ENCODE measurements at places on chromosomes 2 and 18. TPM values are rescaled to one million over a fixed set of nuclear protein-coding genes. Genes with fewer than 3 reads are reported as not detected.

- no peak overlapping the region for H3K27ac ChIP-seq
- H3K4me1 ChIP-seq: no peaks in the 10 kb centered on the region
- no peaks in the 10 kb centered on the region for H3K36me3 ChIP-seq
- H3K27me3 ChIP-seq: no peaks in the 10 kb centered on the region
- H3K4me3 ChIP-seq: no peak overlapping the region
Observed at GRCh38 chr2:177295484-177295883, 31.0 kb upstream of the NFE2L2 start.

DNA sequence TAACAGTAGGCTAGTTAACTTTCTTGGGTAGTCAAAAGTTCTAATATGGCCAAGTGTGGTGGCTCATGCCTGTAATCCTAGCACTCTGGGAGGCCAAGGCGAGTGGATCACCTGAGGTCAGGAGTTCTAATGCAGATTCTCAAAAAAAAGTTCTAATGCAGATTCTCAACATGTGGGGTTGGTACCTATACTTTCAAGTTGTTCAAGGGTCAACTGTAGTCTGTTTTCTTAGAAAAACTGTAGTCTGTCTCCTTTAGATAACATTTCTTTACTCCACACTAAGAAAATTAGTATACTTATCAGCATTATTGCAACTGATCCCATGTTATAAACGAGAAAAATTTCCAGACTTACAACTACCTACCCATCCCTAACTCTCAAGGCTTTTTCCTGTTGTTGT lies 16.6 kb downstream of the INO80D start:
- H3K36me3 ChIP-seq: no peaks in the 10 kb centered on the region
- no peaks in the 10 kb centered on the region for H3K27me3 ChIP-seq
- no peak overlapping the region for H3K4me3 ChIP-seq
- H3K27ac ChIP-seq: no peak overlapping the region

MALT1 gene
- total RNA-seq: 26.1 TPM

- H3K36me3 ChIP-seq: no peaks in the 10 kb centered on the region
- no peak for DNase-seq
- no peak overlapping the region for H3K27ac ChIP-seq
- no peaks in the 10 kb centered on the region for H3K27me3 ChIP-seq
- no peaks in the 10 kb centered on the region for H3K4me1 ChIP-seq
Observed at GRCh38 chr18:47313901-47314300, 62.4 kb upstream of the SKOR2 start.

DNA sequence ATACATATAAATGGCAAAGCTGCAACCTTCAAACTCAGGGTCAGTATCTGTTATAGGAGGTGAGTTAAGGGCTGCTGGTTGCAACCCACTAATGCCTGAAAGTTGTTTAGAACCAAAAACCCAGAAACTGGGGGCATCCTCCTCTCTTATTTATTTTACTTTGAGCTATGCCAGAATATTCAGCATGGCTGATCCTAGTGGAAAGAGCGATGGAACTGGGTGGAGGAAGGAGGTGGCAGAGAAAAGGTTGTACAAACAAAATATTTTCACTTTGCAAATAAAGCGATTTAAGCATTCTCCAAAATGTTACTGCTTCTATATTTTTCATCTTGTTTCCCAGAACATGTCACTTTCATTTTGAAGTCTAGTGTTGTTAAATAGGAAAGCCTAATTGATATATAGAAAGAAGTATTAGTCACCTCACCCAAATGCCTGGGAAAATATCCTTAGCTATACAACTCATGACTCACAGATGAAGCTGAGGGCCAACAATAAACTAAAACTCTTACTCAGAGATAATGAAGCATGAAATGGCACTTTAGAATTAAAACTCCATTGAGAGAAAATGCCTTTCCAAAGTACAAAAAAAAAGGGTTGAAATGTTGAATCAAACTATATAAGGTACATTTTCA lies 251.4 kb upstream of the UBE2E3 start:
- no peak overlapping the region for H3K27ac ChIP-seq
- DNase-seq: no peak
- no peaks in the 10 kb centered on the region for H3K27me3 ChIP-seq
- no peaks in the 10 kb centered on the region for H3K36me3 ChIP-seq
- no peak overlapping the region for H3K4me3 ChIP-seq
- no peaks in the 10 kb centered on the region for H3K4me1 ChIP-seq

GRCh38 chr2:196487417-196487816 lies 152.1 kb upstream of the CCDC150 start:
- no peak overlapping the region for H3K27ac ChIP-seq
- H3K4me1 ChIP-seq: no peaks in the 10 kb centered on the region
- H3K4me3 ChIP-seq: no peak overlapping the region
- H3K27me3 ChIP-seq: no peaks in the 10 kb centered on the region
- no peak for DNase-seq

DNA sequence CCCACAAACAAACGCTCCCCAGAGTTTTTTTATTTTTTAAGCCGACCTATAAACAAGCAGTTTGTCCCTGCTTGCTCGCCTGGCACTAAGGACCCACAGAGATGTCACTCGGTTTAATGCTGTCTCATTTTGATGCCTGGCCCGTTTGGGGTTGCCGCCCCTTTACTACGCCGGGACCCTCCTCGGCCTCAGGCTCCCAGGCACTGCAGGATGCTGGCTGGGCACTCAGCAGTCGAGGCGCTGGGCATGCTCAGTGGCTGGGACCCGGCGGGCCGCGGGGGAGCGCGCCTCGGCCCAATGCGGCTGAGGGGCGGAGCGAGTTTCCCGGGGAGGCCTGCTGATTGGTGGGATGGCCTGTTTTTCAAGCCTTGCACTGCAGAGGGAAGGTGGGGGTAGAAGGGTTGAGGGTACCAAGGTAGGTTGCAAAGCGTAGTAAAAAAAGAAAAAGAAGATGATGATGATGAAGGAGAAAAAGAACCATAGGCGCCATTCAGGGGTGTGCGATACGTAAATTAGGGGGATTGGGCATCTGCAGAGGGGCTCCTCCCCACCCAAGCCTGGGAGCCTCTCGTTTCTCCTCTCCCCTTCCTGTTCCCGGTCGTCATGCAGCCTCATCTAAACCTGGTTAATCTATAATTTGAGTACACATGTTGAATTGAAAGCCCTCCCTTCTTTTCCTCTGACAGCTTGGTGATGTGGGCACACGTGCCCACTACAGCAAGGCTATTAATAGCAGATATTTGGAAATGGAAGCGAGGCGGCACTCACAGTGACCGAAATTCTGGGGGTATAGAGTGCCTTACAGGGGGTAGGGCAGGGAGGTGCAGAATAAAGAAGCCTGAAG lies 1.5 kb upstream of the IRS1 start:
- no peaks in the 10 kb centered on the region for H3K27me3 ChIP-seq
- peak; percentile 97 for DNase-seq
- H3K36me3 ChIP-seq: 0 out of 2 replicates have a peak, but pooled peaks cover 2% of the 10 kb centered on the region
- no peak overlapping the region for H3K27ac ChIP-seq
- peaks cover 11% of the 10 kb centered on the region for H3K4me1 ChIP-seq

GRCh38 chr2:208031608-208032019 lies 6.3 kb upstream of the PLEKHM3 start:
- no peaks in the 10 kb centered on the region for H3K4me1 ChIP-seq
- no peaks in the 10 kb centered on the region for H3K36me3 ChIP-seq
- H3K4me3 ChIP-seq: no peak overlapping the region
- no peaks in the 10 kb centered on the region for H3K27me3 ChIP-seq
- H3K27ac ChIP-seq: no peak overlapping the region

RRM2 gene
- total RNA-seq: 215 TPM

HOXD9 gene
- total RNA-seq: not detected

C1QL2 gene
- 0.88 TPM for total RNA-seq

YES1 gene
- total RNA-seq: 94.3 TPM

ESPNL gene
- total RNA-seq: 1.3 TPM

- no peaks in the 10 kb centered on the region for H3K36me3 ChIP-seq
- H3K4me3 ChIP-seq: no peak overlapping the region
- no peaks in the 10 kb centered on the region for H3K4me1 ChIP-seq
- no peak overlapping the region for H3K27ac ChIP-seq
- no peaks in the 10 kb centered on the region for H3K27me3 ChIP-seq
Observed at GRCh38 chr2:224063298-224063648, 24.2 kb upstream of the SERPINE2 start.

DNA sequence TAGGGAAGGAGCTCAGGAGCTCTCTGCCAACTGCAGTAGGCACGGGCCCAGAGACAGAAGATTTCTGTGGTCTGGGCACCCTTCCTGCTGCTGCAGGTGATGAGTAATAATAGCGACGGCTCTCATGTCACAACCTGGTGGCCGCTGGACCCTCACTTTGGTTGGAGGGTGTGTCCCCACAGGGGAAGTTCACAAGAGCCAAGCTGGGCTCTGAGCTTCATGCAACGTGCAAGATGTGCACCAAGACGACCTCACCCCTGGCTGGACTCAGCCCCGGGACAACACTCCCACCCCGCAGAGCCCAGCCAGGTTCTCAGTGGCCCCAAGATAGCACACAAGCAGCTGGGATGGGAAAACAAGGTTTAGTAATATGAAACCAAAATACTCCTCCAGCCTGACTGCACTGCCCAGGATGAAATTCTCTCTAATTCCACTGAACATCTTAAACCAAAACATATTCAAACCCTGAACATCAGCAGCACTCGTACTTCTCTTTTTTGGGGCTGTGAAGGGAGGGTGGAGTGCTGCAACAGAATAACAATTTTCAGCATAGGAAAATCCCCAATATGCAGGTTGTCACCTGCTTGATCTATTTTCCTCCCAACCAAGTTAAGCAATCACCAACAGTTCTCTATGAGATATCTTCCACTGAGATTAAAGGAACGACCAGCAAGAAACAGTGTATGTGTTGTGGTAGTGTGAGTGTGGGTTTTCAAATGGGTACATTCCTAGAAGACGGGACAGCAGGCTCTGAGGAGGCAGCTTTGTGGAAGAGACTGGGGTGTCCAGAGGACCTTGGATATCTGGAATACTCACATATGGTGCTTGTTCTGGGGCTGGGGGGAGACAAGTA lies 26.5 kb downstream of the BCL2 start:
- DNase-seq: no peak
- H3K27me3 ChIP-seq: no peaks in the 10 kb centered on the region
- no peak overlapping the region for H3K4me3 ChIP-seq
- H3K4me1 ChIP-seq: peaks cover 2% of the 10 kb centered on the region
- H3K27ac ChIP-seq: no peak overlapping the region
- H3K36me3 ChIP-seq: no peaks in the 10 kb centered on the region

DNA sequence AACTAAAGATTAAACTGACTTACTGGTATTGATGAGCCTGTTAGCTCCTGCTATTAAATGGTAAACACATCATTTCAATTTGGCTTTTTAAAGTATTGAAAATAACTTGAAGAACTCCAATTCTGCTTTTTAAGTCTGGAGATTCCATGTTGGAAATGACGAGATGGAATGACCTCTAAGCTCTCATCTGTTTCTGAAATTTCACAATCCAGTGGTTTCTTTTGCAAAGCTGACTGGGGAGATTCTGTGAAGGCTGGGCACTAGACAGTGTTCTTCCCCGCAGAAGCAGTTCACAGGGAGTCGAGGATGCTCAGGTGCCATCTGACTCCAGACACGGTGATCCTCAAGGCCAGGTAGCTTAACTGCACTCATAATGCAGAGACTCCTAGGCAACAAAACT lies 44.7 kb downstream of the DHRS9 start:
- H3K4me1 ChIP-seq: peaks cover 6% of the 10 kb centered on the region
- H3K27ac ChIP-seq: no peak overlapping the region
- H3K27me3 ChIP-seq: no peaks in the 10 kb centered on the region
- no peak overlapping the region for H3K4me3 ChIP-seq
- DNase-seq: no peak

GRCh38 chr2:240624950-240625621 lies at the start of gene GPR35:
TSS of gene GPR35 (plus strand) at chr2:240625480. CDS start at chr2:240629953, 4,473 bp downstream.
- DNase-seq: no peak
- H3K4me3 ChIP-seq: no peak within 1 kb of the TSS
- no peaks in the 10 kb centered on the region for H3K27me3 ChIP-seq

GKN2 gene
- not detected for total RNA-seq

DNA sequence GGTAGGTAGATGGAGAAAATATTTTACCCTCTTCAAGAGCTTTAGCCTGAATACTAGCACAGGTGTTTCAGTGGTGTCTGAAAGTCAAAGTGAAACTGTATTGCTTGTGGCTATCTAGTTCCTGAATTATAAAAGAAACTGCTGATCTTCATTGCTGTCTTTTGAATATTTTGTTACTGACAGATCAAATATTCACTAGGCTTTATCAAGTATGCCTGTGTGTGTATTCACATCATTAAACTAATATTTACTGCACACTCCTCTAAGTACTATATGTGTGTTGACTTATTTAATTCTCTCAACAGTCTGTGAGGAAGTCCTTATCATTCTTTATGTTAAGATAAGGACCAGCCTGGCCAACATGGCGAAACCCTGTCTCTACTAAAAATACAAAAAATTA lies 139.6 kb downstream of the SOCS6 start:
- peaks cover 2% of the 10 kb centered on the region for H3K4me1 ChIP-seq
- no peak overlapping the region for H3K4me3 ChIP-seq
- H3K27ac ChIP-seq: no peak overlapping the region
- no peaks in the 10 kb centered on the region for H3K36me3 ChIP-seq
- H3K27me3 ChIP-seq: no peaks in the 10 kb centered on the region

ASB3 gene
- 29.8 TPM for total RNA-seq

GRCh38 chr2:142426064-142426463 lies 295.2 kb upstream of the LRP1B start:
- no peaks in the 10 kb centered on the region for H3K36me3 ChIP-seq
- no peak overlapping the region for H3K27ac ChIP-seq
- H3K27me3 ChIP-seq: peaks cover 1% of the 10 kb centered on the region
- no peaks in the 10 kb centered on the region for H3K4me1 ChIP-seq
- DNase-seq: no peak

DNA sequence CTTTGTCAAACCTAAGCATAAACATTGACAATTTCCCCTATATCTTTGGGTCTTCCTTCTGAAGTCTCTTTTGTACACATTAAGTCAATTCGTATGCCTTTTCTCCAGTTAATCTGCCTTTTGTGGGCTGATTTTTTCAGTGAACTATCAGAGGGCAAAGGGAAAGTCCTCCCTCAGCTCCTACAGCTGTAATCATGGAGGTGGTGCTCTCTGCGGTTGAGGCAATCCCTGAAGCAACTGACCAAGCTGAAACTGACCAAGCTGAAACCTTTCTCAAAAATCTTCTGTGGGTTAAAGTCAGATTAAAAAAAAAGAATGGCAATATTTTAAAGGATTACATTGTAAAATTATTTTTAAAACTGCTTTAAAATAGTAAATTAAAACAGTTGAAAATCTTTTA lies 105.8 kb upstream of the DNAJC10 start:
- H3K27ac ChIP-seq: no peak overlapping the region
- no peak for DNase-seq
- no peaks in the 10 kb centered on the region for H3K4me1 ChIP-seq
- no peaks in the 10 kb centered on the region for H3K27me3 ChIP-seq
- no peak overlapping the region for H3K4me3 ChIP-seq

LYG1 gene
- total RNA-seq: not detected

Data from H1 (cell line).